ENCODE measurements at places on chromosomes 2 and 18. TPM values are rescaled to one million over a fixed set of nuclear protein-coding genes. Genes with fewer than 3 reads are reported as not detected.

Gene GKN1
- not detected for total RNA-seq

GRCh38 chr2:129482626-129483025 is 496.8 kb upstream of the RAB6C start:
- DNase-seq, result no peak

Gene IL1RL2
- 0.43 TPM for total RNA-seq

DNA sequence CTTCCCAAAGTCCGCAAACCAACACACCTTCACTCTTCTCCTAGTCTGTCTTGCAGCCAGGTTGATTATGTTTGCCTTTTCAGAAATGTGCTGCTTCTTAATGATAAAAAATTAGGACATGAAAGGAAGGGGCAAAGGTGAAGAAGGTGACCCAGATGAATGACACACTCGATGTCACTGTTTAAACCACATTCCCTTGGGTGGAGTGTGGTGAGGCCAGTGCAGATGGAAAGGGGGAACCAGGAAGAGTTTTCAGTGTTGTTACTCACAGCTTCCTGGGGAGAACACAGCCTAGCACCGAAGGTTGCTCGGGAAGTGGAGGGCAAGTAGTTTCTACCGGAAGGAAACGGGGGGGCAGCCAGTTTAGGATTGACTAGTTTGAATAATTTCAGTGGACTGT is 57.2 kb upstream of the BOD1L2 start:
- DNase-seq, result no peak

- DNase-seq, result no peak
Observed at GRCh38 chr2:2512931-2513330, 181.9 kb upstream of the MYT1L start.

Gene GALNT13
- total RNA-seq, result 2.0 TPM

DNA sequence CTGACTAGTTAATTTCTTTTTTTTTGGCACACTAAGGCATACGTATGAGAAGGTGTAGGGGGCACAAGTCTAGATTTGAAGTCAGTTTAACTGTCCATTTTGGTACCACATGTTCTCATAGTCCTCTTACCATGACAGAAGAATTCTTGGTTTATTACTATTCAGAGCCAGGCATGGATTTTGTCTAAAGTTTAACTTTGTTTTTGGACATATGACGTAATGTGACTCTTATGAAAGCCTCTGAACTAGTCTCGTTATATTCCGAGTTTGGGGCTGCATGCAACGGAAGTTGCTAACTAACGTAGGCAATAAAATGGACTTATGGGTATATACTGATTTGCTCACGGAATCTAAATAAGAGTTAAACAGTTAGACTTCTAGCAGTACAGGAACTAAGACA is 62.9 kb downstream of the MSTN start:
- no peak for DNase-seq

Gene TFPI
- 52.9 TPM for total RNA-seq

DNA sequence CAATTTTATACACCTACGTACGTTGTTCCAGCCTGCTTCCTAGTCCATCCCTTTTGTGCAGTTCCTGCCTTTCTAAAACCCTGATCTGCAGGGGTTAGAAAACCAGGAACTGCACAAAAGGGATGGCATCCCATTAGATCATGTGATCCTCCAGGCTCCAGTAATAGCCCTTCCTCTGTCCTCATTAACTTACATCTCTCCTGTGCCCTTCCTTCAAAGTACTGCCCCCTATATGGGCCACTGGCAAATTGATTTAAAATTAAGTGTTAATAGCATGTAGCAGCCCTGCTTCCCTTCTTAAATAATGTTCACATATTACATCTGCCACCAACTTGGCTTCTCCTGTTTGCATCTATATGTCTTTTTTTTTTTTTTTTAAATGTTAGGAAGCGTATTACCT is 61.3 kb upstream of the NXPH2 start:
- no peak for DNase-seq

Gene CERKL
- total RNA-seq, result not detected

Measured in astrocyte (in vitro differentiated cells and primary cell).